ENCODE measurements at places on chromosomes 5 and 9. TPM values are rescaled to one million over a fixed set of nuclear protein-coding genes. Genes with fewer than 3 reads are reported as not detected.

Gene PTGES
- not detected for total RNA-seq

Gene CDH12
- total RNA-seq: not detected

Gene NUP214
- total RNA-seq: 34.1 TPM

Gene ACTL7B
- under 0.01 TPM for total RNA-seq

Gene TMC1
- 2.2 TPM for total RNA-seq

Gene SLC31A2
- total RNA-seq: 7.1 TPM

Gene NMUR2
- total RNA-seq: not detected

Gene C5orf58
- not detected for total RNA-seq

Gene NME5
- total RNA-seq: 1.1 TPM

Gene FYB1
- total RNA-seq: 0.07 TPM

Gene C1QTNF2
- total RNA-seq: not detected

Measured in thoracic aorta endothelial cell (primary cell).